Cortex of kidney (tissue), 1 donor: ENCODE measurements at places on chromosomes 2 and 18.

GRCh38 chr2:71892896-71893295 is 254.8 kb downstream of the CYP26B1 start:
- no peak for DNase-seq

GRCh38 chr18:59271606-59272220 is 1.5 kb downstream of the RAX start:
- no peak for DNase-seq

DNA sequence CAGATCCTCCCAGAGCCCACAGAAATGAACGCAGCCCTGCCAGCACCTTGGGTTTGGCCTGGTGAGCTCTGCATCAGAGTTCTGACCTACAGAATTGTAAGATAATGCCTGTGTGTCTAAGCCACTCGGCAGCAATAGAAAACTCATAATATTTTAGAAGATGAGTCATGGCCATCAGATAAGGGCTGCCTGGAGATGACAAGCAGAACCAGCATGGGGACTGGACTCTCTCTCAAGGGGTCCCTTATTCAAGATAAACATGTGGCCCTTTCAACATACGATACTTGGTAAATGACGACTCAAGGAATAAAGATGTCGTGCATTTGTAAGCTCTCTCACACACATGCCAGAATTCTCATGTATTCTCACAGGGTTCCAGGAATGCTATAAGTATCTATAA is 8.5 kb upstream of the AGAP1 start:
- no peak for DNase-seq

DNA sequence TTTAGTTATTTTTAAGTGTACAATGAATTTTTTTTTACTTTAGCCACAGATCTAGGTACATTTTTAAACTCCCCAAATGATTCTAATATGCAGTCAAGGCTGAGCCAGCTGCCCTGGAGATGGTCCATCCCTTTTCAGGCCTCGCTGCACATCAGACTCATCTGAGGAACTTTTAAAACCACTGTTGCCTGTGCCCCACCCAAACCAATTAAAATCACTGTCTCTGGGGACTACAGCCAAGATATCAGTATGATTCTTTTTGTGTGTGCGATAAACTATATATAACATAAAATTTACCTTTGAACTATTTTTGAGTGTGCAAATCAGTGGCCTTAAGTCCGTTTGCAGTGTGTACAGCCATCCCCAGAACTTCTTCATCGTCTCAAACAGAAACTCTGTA is 9.1 kb upstream of the MALT1 start:
- no peak for DNase-seq
